ENCODE measurements at places on chromosomes 11 and 22.

GRCh38 chr11:112292785-112293407, 32.2 kb upstream of the PLET1 start:
- no peak for DNase-seq

- no peak for DNase-seq
Observed at GRCh38 chr22:35230839-35231584, 26.3 kb upstream of the HMGXB4 start.

GRCh38 chr11:95650276-95650675, 139.3 kb downstream of the FAM76B start:
- no peak for DNase-seq

GRCh38 chr11:8111636-8112035, 30.6 kb downstream of the TUB start:
- DNase-seq = no peak

- DNase-seq = no peak
Observed at GRCh38 chr11:134014511-134014910, 54.4 kb upstream of the JAM3 start.

DNA sequence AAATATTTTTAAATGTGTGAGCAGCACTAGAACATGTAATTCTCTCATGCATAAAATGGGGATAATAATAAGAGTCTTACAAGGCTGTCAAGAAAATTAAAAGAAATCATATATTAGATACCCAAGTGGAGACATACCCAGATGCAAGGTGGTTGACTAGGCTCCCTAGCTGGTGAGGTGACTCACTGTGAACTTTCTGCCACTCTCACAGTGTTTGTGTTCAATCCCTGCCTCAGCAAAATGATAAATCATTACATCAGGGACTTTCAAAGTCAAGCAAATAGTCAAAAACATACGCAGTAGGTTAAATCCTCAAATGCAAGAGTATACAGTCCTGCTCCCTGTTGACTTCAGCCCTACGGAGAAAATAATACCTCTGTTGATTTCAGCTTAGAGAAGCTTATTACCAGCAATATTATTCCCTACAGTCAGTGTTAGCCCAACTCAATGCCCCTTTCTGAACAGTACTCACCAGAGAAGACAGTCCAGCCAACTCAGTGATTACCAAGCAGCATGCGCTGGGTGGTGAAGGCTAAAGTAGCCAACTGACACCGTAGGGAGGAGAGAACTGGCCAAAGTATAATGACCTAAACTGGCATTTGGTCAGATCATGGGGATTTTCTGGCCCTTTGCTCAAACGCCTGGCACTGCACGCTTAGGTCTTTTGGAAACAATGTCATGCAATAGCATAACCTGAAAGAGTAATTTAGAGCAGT, 73.1 kb upstream of the BARX2 start:
- no peak for DNase-seq

GRCh38 chr11:119828819-119829218, 99.8 kb upstream of the NECTIN1 start:
- DNase-seq = no peak

GRCh38 chr22:48953103-48953720, 874.5 kb downstream of the BRD1 start:
- no peak for DNase-seq

GRCh38 chr11:128311742-128312719, 275.3 kb downstream of the ETS1 start:
- DNase-seq = no peak

- DNase-seq = no peak
Observed at GRCh38 chr11:93904716-93905115, 54.3 kb upstream of the VSTM5 start.

DNA sequence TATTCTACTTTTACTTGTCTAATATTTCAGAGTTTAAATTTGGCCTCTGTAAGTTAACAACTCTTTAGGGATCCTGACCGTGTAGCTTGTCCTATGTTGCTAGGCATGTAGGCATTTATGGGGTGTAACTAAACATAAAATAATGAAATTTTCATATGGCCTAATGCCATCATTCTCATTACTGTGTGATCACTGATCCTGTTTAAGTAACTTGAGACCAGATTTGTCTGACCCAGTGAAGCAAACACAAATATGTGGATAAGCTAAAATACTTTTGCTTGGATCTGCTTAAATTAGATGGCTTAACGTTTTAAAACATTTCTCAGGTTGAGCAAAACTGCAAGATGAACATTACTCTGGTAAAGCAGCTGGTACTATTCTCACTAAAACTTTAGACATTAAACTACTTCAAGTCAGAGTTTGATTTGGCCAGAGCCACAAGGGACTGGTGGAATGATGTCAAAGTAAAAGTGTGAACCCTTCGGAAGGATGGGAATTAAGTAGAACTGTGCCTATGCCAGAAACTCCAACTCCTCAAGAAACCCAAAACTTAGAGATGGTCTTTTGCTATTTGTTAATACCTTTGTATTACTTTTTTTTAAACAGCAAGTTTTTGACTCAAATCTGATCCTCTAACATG, 12.5 kb downstream of the QSER1 start:
- DNase-seq = no peak

DNA sequence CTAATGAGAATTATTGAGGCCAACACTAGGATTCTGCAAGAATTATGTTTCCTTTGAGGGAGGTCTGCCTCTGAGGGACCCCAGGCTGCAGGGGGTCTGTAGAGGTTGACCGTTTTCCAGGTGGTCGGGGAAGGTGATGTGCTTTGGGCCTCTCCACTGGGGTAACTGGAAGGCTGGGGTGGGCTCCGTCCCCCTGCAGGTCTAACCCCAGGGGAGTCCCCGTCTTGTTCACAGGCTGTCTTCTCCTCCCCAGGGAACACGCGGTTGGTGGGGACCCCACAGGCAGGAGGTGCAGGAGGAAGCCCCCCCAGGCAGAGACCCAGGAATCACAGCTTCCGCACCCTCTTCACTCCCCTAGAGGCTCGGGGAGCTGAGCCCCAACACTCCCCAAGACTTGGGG, 726.4 kb downstream of the BRD1 start:
- no peak for DNase-seq

GRCh38 chr11:43278193-43278956, 33.4 kb upstream of the API5 start:
- DNase-seq = no peak

DNA sequence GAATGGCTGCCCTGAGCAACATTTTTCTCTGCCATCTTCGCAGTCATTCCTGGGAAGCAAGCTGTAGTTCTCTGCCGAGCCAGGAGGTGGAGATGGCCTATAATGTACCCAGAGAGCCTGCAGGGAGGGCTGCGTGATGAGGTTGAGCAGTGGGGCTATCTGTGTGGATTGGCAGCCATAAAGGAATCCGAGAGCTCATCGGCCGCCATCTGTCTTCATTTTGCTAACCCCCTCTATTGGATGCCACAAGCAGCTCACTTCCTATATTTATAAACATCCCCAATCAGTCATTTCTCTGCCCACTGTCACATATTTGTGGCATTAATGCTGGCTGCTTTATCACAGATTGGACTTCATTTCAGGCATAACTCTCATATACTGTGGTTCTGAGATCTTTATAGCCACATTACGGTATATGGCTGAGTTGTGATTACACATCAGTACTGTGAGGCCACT, 209.5 kb downstream of the NTM start:
- DNase-seq = no peak

- no peak for DNase-seq
Observed at GRCh38 chr22:20646906-20647305, 127.0 kb upstream of the SERPIND1 start.

DNA sequence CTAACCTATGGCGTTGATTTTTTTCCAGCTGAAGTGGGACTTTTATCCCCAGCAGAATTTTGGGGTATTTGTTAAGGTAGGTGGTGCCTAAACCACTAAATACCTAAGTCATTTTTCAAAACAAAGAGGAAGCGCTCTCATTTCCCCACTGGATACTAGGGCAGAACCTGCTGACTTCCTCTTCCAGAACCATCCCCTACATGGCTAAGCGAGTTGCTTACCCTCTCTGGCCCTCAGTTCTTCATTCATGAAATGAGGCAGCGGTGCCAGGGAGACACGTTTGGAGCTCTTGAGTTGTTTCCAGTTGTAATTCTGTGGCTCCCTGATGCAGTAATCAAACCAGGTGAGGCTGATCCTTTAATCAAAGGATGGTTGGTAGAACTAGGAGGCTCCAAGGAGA, 10.0 kb upstream of the MTMR3 start:
- DNase-seq = no peak

DNA sequence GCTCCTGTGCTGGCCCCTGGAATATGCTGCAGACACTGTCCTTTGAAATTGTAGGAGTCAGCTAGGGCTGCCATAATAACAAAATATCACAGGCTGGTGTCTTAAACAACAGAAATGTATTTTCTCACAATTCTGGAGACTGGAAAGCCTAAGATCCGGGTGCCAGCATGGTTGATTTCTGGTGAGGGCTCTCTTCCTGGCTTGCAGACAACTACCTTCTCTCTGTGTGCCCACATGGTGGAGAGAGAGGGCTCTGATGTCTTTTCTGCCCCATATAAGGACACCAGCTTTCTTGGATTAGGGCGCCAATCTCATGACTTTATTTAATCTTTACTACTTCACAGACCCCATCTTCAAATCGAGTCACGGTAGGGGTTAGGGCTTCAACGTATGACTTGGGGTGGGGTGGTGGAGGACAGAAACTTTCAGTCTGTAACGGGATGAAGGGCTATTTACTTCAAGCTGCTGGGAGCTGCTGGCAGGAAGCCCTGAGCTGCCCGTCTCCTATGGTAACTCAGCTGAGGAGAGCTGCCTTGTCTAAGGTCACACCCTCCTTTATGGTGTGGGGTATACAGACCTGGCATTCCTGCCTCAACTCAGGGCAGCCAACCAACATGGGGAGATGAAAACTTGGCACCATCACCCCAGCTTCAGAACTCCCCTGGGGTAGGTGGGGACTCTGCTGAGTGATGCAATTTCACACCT, 142.9 kb upstream of the ZBED5 start:
- no peak for DNase-seq

DNA sequence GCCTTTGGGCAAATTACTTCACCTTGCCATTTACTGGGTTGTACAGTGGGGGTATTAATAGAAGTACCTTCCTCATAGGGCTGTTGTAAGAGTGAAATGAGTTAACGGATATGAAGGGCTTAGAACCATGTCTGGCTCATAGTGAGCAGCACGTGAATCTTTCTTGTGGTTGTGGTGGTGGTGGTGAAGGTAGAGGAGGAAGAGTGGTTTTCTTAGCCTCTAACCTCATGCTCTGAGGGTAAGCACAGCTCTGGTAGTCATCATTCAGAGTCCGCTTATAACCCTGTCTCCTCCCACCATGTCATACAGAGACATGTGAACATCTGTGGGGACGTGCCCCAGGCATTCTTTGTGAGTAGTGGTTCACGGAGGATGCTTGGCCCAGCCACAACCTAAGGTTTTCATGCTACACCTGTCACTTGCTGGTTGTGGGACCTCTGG, 43.6 kb downstream of the TEAD1 start:
- peak; percentile 32 for DNase-seq

GRCh38 chr11:9687711-9688477, 24.0 kb downstream of the SWAP70 start:
- DNase-seq = no peak

GRCh38 chr11:48004456-48004855, 24.1 kb downstream of the PTPRJ start:
- DNase-seq = peak; percentile 15

DNA sequence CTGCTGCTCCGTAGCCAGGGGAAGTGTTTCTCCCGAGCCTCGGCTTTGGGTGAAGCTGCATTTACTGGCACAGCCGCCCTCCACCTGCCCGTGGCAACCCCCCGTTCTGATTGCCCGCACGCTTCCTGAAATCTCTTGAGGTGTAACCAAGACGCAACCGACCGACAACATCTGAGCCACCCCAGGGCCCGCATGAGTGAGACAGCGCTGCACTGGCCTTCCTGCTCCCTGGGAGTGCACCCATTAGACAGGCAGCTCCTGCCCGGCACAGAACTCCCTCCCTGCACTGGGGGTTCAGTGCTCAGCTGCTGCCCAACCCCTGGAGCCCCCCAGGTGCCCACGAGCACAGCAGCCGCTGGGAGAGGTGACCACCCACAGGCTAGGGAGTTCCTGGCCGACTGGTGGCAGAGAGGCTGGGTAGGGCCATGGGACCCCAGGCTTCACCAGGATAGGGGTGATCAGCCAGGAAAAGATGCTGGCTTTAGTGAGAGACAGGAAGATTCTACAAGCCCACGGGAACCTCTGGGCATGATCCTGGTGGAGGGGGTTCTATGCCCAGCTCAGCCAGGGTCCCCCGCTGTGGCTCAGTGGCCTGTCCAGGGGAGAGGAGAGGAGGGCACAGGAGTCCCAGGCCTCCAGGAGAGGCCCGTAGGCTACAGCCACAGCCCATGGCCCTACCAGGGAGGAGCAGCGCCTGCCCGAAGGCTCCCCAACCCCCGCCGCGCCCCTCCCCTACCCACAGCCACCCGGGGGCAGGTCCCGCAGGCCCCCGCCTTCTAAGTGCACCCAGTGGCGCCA, 14.6 kb downstream of the PLXNB2 start:
- no peak for DNase-seq

DNA sequence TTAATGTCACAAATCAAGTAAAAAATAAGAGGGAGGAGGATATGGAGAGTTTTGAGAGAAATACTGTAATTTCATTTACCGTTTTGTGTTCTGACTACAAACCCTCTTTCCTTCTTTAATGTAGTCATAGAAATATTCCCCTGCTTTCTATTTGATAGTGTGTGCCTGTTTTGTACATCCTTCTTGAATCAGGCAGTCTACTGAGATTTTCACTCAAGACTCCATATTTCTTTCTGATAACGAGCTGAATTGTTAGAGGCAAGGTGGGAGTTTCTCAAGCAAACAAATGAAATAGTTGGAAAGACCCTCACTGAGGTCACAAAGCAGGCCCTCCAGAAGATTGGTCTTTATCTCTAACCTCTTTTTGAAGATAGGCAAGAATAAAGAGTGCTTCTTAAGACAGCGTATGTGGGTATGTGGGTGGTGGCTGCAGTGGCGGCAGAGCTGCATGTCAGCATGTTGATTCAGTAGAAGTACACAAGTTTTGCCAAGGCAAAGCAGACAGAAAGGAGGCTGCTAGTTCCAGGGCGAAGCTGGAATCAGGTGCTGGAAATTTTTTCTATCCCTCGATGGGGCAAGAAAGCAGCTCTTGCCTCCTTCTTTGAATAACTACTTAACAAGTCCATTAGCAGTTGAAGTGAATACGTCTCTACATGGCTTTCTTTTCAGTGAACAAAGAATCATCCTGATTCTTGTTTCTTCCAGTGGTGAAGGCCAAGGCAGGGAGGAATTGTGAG, 164.2 kb downstream of the FAM76B start:
- DNase-seq = no peak

GRCh38 chr11:73323464-73323863, 15.4 kb downstream of the ARHGEF17 start:
- no peak for DNase-seq

DNA sequence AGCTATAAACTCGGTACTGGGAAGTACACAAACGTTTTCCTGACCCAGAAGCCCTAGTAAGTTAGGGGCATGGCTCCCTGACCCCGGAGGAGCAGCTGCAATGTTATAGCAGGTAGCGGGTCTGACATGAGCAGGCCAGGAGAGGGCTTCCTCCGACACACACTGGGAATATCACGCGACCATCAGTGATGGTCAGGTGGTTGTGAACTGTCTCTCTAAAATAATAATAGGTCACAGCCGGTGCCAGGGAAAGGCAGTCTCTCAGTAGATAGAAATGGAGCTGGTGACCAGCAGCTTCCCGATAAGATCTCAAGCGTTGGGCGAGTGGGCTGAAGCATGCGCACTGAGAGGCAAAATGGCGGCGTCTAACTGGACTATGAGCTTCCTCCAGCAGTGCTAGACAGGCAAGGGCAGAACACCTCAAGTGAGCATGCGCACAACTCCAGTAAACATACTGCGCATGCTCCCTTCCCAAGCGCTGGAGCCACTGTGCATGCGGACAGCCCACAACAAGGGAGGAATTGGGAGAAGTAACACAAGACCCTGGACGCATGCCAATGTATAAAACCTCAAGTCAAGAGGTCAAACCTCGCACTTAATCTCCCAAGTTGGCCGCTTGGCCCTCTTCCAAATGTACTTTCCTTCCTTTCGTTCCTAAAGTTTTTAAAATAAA, 22.3 kb upstream of the TESMIN start:
- DNase-seq = no peak
